Spinal cord (tissue), 10 donors: ENCODE measurements at places on chromosomes 6 and 20. TPM values are rescaled to one million over a fixed set of nuclear protein-coding genes. Genes with fewer than 3 reads are reported as not detected.

GRCh38 chr6:128208078-128208477 lies 307.2 kb upstream of the THEMIS start:
- DNase-seq = no peak

GRCh38 chr20:48002517-48002970 lies 217.3 kb upstream of the SULF2 start:
- no peak for DNase-seq

- DNase-seq = no peak
Observed at GRCh38 chr20:19077370-19078220, 134.8 kb upstream of the SLC24A3 start.

GRCh38 chr20:33658510-33658909 lies 3.6 kb upstream of the C20orf144 start:
- DNase-seq = no peak

The RFX6 gene
- 0.10 TPM for polyA plus RNA-seq

DNA sequence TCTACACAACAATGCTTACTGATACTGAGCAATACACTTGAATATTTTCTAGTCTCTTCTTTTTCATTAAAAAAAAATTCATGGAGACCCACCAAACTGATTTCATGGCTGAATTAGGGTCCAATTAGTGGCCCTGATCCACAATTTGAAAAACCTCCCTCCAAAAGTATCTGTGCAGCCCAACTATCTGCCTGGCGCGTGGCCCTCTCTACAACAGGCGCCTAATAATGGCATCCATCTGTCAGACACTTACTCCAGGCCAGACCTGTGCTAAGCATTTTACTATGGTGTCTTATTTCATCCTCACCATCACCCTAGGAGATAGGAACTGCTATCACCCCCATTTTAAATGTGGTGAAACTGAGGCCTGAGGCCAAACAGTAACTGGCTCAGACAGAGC lies 14.0 kb downstream of the TFEB start:
- DNase-seq = no peak

GRCh38 chr20:25046736-25047666 lies 10.9 kb downstream of the ACSS1 start:
- DNase-seq = no peak

The TMEM244 gene
- not detected for polyA plus RNA-seq

- no peak for DNase-seq
Observed at GRCh38 chr6:166112580-166112979, 55.1 kb downstream of the TBXT start.

DNA sequence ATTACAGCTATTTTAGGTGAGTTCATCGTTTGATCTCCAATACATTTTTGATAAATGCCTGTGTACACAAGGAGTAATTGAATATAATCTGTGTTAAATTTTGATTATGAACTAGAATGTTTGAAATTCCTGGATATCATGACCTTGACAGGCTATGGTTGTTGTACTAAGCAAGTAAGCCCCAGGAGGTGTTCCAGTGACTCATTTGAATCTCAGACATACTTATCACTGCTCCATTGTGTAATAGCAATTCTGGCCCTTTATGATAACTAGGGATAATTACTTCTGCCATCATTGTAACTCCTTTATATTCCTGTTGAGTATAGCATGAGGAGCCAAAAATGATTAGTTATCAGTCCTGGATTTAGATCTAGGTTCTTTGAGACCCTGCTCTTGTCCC lies 1424.6 kb upstream of the ADGRB3 start:
- no peak for DNase-seq

GRCh38 chr6:158164579-158165170 lies 3.4 kb downstream of the SERAC1 start:
- DNase-seq = no peak

The RAET1G gene
- polyA plus RNA-seq = 0.70 TPM

The TRIM39 gene
- 11.8 TPM for polyA plus RNA-seq

DNA sequence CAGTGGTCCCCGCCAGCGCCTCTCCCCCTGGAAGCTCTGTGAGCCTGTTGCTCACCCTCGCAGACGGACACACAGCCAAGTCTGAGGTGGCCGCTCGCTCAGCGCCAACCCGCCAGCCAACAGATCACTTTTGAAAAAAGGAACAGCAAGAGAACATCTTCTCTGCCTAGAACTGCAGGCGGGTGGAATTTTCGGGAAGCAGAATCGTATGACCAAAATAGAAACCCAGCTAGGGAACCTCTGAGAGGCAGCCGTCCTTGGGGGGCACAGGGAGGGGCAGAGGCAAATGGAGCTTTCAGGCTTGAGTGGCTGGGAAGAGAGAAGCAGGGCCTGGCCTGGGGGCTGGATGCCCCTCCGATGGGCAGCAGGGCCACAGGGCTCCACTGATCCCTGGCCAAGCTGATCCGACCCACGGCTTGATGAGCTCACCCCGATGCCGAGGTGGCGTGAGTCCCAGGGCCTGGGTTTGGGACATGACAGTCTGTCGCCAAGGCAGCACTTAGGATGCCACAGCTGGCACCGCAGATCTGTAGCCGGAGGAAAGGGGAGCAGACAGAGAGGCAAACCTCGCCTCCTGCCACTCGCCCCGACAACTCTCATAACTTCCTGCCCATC lies 9.8 kb downstream of the NFATC2 start:
- DNase-seq = no peak

The MYCT1 gene
- polyA plus RNA-seq = 6.2 TPM

The RSPO3 gene
- polyA plus RNA-seq = 3.4 TPM

GRCh38 chr6:129055796-129056195 lies 172.9 kb downstream of the LAMA2 start:
- DNase-seq = no peak

DNA sequence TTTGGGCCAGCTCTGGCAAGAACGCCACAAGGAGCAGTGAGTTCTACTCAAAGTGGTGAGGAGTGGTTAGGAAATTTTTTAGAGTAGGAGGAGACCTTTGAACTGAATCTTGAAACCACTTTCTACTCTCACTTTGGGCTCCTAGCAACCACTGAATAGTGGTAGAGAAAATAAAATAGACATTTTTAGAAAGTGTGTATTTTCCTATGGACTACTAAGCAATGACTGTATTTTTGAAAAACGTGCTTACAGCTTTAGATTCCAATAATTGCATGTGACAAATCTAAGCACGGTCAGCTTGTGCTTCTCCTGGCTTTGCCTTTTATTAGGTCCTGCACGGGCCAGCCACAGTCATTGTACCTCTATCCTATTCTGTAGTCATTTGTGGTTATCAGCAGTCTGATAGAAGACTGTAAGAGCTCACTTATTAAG lies 8.7 kb upstream of the IFNGR1 start:
- DNase-seq = no peak

- peak; percentile 97 for DNase-seq
Observed at GRCh38 chr20:49216991-49217578, 2.1 kb upstream of the DDX27 start.

DNA sequence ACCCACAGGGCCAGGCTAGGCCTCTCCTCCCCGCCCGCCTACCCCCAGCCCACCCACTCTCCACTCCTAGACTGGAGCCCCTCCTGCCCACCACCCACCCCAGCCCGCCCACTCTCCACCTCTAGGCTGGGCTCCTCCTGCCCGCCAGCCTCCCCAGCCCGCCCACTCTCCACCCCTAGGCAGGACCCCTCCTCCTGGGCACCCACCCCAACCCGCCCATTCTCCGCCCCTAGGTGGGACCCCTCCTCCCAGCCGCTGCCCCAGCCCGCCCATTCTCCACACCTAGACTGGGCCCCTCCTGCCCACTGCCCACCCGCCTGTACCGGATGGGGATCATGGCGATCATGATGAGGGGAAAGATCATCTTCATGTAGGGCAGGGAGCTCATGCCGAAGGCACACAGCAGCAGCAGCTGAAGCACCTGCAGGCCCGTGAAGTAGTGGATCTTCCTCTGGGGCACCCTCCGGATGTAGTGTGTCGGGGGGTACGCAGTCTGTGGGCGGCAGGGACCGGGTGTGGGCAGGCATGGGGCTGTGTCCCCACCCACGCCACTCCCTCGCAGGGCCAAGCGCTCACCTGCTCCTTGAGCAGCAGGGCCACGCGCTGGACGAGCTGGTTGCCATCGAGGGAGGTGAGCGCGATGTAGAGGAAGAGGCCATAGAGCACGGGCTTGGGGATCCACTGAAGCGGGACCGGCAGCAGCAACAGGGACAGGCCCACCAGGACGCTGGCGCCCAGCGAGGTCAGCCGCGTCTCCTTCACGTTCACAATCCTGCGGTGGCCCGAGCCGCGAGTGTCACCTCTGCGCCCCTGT lies 10.8 kb downstream of the SLC4A11 start:
- no peak for DNase-seq

DNA sequence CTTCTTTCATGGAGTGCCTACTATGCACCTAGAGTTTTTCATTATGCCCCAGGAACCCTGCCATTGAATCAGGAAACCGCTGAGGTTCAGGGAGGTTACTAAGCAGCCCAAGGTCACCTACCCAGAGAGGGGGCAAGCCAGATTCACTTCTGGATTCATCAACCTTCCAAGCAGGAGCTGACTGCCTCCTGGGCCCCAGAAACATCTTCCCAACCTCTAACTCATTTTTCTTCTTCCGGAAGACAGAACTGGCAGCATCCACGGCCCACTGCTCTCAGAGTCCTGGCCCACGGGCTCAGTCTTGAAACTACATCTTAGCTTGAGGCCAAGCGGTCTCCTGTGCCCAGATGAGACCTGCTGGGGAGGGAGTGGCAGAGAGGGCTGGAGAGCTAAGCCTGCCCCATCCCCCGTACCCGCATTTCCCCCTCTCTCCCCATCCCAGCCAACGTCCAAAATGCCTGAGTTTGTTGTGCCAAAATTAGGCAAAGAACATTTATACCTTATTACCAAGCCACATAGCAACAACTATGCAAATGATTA lies 281.0 kb downstream of the CDC5L start:
- DNase-seq = no peak

DNA sequence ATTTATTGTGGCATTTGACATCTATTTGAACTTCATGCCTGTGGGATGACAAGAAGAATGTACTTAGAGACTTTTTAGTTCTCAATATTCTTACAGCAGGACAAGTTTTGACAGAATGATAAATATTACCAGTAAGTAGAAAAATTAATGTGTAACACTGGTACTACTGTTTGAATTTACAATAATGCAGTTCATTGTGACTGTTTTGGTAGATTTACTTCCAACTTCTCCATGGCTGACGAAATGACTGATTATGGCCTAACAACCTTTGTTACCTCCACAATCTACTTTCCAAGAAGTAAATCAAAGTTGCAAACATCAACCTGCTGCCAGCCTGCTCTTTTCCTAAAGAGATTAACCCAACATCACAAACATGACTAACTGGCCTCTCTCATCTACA lies 38.5 kb downstream of the PAK5 start:
- DNase-seq = no peak

DNA sequence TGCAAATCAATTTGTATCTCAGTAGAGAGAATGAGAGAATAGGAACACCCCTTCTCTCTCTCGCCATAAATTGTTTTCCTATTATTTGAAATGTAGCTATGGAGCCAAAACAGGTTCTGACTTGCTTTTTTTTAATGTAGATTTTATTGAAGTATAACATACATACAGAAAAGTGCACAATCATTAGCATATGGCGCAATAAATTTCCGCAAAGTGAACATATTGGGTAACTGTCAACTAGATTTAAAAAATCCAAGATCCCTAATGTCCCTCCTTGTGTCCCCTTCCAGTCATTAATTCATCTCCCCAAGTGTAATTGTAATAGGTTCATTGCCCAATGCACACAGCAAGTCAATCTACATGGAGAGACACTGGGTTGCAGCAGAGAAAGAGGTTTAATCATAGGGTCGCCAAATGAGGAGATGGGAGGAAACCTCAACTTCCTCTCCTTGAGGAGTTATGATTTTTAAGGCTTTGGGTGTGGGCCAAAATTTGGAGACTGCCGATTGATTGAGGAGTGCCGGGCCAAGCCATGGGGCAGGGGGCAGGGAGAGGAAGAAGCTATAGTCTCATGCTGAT lies 43.3 kb upstream of the TGM3 start:
- no peak for DNase-seq

GRCh38 chr6:65999288-65999791 lies 292.3 kb upstream of the EYS start:
- DNase-seq = no peak

The MYMX gene
- polyA plus RNA-seq = not detected

DNA sequence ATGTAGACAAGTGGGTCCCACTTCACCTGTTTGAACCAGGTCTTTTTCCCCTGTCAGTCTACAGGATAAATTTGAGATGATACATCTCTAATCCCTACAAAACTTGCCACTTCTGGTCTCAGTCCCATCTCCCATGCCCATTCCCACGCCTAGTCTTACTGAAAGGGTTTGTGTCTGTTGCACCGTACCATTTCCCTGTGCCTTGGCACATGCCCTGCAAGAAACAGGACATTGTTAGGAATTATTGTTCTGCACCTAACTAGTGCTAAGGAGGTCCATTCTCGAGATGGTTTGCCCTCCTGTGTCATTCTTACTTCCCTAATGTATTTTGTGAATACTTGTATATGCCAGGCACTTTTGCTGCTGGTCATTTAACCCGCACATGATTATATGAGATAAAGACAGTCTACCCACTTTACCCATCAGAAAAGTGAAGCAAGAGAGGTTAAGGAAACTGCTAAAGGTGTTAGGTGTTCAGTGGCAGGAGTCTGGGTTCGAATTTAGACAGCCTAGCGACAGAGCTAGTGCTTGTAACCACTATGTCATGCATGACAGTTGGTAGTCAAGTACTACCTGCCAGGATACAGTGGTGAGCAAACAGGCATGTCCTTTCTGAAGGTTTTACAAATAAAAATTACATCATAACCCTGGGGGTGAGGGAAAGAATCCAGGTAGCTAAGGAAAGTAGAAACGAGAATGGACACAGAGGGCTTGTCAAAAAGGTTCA lies 12.7 kb downstream of the FAM217A start:
- DNase-seq = no peak

The FAXC gene
- polyA plus RNA-seq = 40.6 TPM

The COL10A1 gene
- 0.41 TPM for polyA plus RNA-seq

DNA sequence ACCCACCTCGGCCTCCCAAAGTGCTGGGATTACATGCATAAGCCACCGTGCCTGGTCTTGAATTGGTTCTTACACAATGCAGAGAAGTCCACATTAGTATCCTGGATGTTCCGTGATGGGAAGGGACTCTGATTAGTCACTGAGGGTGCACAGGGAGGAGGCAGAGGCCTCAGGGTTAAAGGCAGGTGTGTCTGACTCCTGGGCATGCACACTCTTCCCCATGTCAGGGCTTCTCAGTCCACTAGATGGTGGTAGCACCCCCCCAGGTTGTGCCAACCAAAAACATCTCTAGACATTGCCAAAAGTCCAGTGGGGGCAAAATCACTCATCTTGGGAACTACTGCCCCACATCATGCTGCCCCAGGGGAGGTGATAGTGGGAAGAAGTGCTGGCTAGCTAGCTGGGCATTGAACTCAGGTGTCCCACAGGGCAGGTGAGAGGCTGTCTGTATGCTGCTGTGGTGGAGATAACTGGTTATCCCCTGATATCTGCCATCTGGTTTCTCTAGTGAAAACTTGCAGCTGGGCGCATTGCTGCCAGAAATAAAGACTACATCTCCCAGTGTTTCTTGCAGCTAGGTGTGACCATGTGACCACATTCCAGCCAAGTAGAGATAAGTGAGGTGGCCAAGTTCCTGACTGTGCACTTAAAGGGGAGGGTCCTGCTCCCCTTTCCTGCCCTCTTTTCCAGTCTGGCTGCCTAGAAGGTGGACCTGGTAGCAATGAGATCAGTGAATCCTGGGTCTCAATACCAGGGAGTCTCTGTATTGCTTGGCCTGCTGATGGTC lies 8.4 kb upstream of the NSFL1C start:
- DNase-seq = no peak
